ENCODE measurements at places on chromosomes 2 and 18. TPM values are rescaled to one million over a fixed set of nuclear protein-coding genes. Genes with fewer than 3 reads are reported as not detected.

The DES gene
- not detected for total RNA-seq

DNA sequence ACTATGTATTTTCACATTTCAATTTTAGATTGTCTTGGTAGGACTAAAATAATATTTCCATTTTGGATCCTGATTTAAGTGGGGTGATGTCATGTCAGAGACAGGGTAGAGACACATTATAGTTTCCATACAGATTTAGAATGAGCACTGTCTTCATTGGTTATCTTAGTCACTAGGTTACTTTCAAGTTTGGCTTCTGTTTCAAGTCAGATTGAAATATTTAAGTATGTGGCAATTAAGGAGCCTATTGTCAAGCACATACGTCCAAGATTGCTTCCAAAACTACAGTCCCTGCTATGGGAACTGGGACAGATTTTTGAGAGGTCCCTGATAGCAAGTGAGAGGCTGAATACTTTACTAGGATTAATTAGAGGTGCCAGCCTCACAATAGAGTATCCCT, 89.2 kb upstream of the FAM117B start:
- DNase-seq, result no peak

The FAM237A gene
- not detected for total RNA-seq

The MYCN gene
- 9.5 TPM for total RNA-seq

Measured in lung microvascular endothelial cell (primary cell).